Neural cell (in vitro differentiated cells): ENCODE measurements at places on chromosomes 7 and 10. TPM values are rescaled to one million over a fixed set of nuclear protein-coding genes. Genes with fewer than 3 reads are reported as not detected.

The RAPGEF5 gene
- polyA plus RNA-seq: 37.8 and 48.0 TPM in 2 replicates

The CNPY1 gene
- polyA plus RNA-seq: 0.36 and 4.2 TPM in 2 replicates

The CLDN15 gene
- polyA plus RNA-seq: 8.9 and 10.9 TPM in 2 replicates

The POT1 gene
- 19.3 and 23.9 TPM in 2 replicates for polyA plus RNA-seq

The MRPS33 gene
- polyA plus RNA-seq: 68.4 and 68.5 TPM in 2 replicates

The PAX4 gene
- not detected in 2 replicates for polyA plus RNA-seq

The PLXNA4 gene
- polyA plus RNA-seq: 7.2 and 10.3 TPM in 2 replicates

The CTNNA3 gene
- 0.06 and 0.14 TPM in 2 replicates for polyA plus RNA-seq

The RNF32 gene
- 1.8 and 2.6 TPM in 2 replicates for polyA plus RNA-seq

The SDHAF3 gene
- 26.0 and 28.3 TPM in 2 replicates for polyA plus RNA-seq

The IRF5 gene
- polyA plus RNA-seq: not detected in 2 replicates

The CREB5 gene
- polyA plus RNA-seq: 3.2 and 3.7 TPM in 2 replicates

The INA gene
- polyA plus RNA-seq: 349 and 379 TPM in 2 replicates

The ZP3 gene
- not detected in 2 replicates for polyA plus RNA-seq
